ENCODE measurements at places on chromosomes 12 and 14. TPM values are rescaled to one million over a fixed set of nuclear protein-coding genes. Genes with fewer than 3 reads are reported as not detected.

DNA sequence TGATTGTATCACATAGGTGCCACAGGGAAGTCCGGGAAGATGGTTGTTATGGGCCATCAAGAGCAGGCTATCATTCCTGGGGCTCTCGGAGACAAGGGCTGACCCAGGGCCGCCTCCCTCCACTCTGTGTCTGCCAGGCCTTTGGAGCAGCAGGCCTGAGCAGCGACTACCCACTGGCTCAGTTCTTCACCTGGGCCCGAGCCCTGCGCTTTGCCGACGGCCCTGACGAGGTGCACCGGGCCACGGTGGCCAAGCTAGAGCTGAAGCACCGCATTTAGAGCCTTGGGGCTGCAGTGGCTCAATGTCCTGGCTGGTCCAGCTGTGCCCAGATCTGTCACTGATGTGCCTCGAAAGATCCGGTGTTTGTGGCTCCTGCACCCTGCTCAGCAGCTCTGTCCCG is 10.5 kb upstream of the ALDH2 start:
- no peak for DNase-seq

- no peak for DNase-seq
Observed at GRCh38 chr12:106062693-106063092, 76.1 kb downstream of the NUAK1 start.

DNA sequence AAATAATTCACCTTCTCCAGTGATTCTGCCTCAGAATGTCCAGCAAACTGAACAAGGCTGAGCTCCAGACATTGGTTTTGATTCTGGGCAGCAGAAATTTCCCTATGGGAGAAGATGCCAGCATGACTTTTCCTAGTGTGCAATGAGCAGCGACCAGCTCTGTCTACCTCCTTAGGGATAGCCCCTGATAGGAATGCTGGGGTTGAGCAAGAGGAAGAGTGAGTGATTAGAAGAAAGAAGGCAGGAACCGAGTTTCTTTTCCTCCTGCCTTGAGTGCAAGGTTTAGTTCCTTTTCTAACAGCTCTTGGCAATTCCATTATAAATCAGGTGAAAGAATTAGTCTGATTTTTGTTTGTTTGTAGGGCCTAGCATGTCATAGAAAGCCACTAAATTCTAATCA is 379.0 kb downstream of the DAD1 start:
- no peak for DNase-seq

The GNB3 gene
- total RNA-seq, result 9.7 TPM

- no peak for DNase-seq
Observed at GRCh38 chr12:83893101-83893500, 1019.5 kb downstream of the SLC6A15 start.

DNA sequence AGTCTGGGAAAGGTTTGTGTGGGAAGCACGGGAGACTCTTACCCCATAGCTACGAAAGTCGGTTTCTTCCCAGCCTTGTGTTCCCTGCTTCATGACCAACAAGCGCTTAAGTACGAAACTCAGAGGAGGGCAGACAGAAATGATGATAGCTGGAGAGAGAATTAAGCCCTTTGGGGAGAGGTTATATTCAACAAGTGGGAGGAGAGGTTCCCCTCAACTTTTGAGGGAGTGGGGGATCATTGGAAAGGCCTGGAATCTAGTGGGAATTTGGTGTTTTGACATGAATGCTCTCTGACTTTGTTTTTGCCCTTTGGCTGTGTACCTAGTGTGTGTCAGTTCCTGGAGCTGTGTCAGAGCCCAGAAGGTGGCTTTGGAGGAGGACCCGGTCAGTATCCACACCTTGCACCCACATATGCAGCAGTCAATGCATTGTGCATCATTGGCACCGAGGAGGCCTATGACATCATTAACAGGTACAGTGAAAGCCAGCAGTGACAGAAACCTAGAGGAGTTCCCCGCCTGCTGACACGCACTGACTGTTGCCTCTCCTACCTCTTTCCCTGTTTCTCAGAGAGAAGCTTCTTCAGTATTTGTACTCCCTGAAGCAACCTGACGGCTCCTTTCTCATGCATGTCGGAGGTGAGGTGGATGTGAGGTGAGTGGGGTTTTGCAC is 40.6 kb downstream of the FNTB start:
- no peak for DNase-seq

The HNF1A gene
- total RNA-seq, result not detected

DNA sequence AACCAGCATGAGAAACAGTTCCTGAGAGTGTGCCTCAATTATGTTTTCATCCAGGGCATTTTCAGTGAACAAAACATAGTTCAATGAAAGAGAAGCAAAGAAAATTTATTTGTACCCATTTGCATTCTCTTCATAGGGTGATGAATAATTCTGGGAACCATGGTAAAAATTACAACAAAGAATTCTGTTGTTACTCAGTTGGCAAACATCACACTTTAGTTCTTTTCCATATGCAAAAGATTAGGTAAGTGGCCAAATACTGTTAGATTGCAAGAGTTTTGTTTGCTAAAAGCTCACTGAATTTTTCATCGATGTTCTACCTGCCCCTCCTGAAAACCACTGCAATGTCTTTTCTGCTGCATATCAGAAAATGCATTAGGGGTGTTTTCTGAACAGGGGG is 132.4 kb upstream of the RGS6 start:
- no peak for DNase-seq

The HOXC9 gene
- not detected for total RNA-seq

DNA sequence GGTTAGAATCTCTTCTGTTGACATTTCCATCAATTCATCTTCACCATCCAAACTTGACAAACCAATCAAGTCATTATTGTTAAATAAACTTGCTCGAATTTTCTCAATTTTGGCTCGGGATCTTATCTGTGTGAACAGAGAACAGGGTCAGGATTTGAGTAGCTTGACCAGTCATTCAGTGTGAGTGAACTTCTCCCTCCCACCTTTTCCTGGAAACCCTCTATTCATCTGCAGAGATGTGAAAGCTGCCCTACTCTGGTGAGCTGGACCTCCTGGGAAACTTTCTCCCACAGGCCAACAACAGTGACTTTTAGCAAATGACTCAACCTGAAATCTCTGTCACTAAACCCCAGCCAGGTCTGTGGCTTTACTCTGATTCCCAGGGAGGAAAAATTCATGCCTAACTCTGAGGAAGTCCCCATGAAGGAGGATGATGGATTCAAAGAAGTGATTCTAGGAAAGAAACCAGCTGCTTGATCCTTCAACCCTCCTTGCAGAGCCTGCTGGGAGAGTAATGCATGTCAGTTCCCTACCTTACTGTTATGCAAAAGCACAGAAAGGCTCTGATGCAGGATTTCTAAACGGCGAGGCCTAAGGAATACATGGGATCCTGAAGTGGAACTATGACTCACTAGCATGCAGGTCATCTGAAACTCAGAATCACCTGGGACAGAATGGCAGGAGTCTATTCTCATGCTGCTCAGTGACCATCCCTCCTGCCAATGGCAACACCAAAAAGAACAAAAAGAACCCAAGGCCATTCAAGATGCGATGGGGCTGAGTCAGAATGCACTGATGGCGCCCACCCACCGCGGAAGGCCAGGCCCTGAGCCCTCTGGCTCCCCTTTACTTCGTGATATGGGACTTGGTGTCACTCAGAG is 58.0 kb downstream of the TRAFD1 start:
- no peak for DNase-seq

DNA sequence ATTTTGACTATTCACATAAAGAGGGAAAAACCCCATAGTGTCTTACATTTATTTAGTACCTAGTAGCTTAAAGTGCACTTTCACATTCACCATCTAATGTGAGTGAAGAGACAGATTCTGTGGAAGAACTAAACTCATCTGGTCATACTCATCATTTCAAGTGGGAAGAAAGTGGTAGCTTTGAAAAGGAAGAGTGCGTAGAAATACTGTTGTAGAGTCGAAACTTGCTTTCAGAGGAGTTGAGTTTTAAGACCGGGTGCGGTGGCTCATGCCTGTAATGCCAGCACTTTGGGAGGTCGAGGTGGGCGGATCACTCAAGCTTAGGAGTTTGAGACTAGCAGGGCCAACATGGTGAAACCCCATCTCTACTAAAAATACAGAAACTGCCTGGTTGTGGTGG is 222.2 kb downstream of the ERC1 start:
- no peak for DNase-seq

The PMEL gene
- 0.75 TPM for total RNA-seq

DNA sequence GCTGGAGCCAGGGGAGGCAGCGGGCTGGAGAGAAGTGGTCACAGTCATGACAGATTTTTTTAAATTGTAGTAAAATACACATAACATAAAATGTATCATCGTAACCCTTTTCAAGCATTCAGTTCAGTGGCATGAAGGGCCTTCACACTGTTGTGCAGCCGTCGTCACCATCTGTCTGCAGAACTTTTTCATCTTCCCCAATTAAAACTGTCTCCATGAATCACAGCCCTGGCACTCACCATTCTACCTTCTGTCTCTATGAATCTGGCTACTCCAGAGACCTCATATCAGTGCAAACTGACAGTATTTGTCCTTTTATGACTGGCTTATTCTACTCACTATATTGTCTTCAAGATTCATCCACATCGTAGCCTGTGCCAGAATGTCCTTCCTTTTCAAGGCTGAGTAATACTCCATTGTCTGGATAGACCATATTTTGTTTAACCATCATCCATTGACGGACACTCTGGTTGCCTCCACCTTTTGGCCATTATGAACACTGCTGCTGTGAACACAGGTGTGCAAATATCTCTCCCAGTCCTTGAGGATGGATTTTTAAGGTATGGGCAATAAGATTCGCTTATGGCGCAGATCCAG is 91.5 kb upstream of the NCOR2 start:
- no peak for DNase-seq

- no peak for DNase-seq
Observed at GRCh38 chr14:44712024-44712815, 205.1 kb upstream of the FSCB start.

The KRT83 gene
- not detected for total RNA-seq

GRCh38 chr12:1205512-1206060 is 214.6 kb downstream of the ERC1 start:
- DNase-seq, result no peak

The LGALS3 gene
- 129 TPM for total RNA-seq
